ENCODE measurements at places on chromosomes 4 and X.
A peak's percentile ranks its signal among the peaks of the same experiment; 100 is the strongest.

GRCh38 chr4:186854256-186854655, 130.6 kb upstream of the FAT1 start:
- no peak for DNase-seq

DNA sequence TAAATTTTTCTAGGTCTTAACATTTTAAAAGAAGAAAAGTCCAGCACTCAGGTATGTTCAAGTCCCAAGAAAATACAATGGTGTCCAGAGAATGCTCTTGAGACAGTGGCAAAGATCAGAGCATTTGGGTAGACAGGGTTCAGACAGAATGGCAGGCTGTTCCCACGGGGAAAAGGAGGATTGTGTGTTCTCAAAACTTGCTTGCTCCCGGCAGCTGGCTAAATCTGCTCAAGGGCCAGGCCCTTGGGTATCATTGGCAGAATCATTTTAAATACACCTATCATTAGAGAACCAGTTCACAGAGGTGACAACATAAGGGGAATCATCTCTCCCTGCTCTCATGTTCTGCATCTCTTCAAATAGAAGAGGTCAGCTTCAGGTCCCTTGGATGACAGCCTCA, 456.3 kb downstream of the DTHD1 start:
- DNase-seq = no peak

- no peak for DNase-seq
Observed at GRCh38 chr4:64465263-64465662, 56.0 kb upstream of the TECRL start.

DNA sequence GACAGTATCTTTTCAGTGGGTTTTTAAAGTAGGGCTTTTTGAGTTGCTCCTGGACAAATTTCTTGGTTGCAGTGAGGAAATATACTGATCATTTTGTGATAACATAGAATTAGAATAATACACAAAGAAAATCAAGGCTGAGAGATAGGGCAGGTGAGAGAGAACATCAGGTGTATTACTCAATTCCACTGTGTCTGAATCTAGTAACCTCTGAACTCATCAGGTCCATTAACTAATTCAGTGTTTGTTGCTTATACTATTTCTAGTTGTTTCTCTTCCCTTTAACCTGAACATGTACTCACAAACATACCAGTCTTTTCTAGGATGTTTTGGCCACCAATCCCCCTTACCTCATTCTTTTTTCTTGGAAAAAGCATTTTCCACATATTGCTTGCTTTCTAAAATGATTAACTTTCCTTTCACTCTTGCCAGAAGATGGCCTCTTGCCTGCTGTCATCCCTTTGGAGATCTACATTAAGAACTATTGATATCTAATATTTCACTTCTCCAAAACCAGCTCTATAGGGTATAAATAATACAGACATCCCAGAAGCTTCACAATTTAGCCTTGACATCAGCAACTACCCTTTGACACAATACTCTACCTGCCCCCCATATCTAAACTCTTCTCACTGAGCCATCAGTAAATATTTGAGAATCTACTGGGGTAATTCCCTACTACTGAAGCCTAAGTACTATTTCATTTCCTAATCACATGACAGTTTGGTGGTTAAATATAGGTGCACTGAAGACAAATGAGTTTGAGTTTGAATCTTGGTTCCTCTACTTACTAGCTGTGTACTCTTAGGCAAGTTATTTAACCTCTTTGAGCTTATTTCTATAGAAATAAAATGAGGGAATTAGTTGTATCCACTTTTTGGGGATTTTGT, 470.8 kb upstream of the IGFBP7 start:
- DNase-seq = no peak

GRCh38 chr4:78293821-78294301, 236.7 kb downstream of the FRAS1 start:
- no peak for DNase-seq

GRCh38 chrX:132216283-132216682, 3.0 kb downstream of the RAP2C start:
- DNase-seq = no peak

DNA sequence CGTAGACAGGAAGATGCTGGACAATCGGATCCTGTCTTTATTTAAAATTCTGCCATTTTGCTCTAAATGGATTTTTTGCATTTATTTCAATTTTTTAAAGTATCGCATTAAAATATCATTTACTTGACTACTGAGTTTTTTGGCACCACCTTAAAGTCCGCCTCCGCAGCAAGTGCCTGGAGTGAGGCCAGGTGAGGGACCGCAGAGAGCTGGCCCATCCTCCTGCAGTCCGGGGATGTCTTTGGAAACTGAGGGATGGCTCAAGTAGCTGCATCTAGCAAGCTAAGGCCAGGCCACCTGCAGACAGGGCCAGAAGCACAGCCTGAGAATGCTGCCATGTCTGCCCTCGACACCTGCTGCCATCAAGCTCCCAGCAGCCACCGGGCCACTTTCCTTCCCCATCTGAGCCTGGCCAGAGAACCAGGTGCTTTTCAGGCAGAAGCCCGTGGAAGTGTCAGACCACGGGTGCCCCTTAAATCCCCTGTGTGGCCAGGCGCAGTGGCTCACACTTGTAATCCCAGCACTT, 69.6 kb downstream of the ABLIM2 start:
- no peak for DNase-seq

GRCh38 chrX:68868316-68868715, 39.5 kb downstream of the EFNB1 start:
- DNase-seq = no peak

DNA sequence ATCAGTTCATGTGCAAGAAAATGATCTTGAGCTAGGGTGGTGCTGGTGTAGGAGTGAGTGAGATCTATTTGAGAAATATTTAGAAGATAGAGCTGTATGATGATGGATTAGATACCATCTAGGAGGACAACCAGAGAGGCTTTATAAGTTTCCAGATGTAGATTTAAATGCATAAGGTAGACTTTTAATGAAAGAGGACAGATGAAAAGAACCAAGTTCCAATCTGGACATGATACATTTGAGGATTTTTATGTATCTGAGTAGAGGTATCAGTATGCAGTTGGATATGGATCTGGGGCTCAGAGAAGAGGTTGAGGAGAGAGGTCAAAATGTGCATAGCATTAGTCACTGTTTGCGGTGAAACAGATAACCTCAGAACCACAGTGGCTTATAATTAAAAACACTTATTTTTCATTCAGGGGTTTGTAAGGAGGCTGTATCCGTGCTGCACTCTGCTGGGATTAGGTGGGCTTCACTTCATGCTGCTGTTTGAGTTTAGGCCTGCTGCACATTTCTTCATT, 348.7 kb downstream of the BMPR1B start:
- DNase-seq = no peak

GRCh38 chr4:128858879-128859671, 49.6 kb downstream of the JADE1 start:
- DNase-seq = no peak

DNA sequence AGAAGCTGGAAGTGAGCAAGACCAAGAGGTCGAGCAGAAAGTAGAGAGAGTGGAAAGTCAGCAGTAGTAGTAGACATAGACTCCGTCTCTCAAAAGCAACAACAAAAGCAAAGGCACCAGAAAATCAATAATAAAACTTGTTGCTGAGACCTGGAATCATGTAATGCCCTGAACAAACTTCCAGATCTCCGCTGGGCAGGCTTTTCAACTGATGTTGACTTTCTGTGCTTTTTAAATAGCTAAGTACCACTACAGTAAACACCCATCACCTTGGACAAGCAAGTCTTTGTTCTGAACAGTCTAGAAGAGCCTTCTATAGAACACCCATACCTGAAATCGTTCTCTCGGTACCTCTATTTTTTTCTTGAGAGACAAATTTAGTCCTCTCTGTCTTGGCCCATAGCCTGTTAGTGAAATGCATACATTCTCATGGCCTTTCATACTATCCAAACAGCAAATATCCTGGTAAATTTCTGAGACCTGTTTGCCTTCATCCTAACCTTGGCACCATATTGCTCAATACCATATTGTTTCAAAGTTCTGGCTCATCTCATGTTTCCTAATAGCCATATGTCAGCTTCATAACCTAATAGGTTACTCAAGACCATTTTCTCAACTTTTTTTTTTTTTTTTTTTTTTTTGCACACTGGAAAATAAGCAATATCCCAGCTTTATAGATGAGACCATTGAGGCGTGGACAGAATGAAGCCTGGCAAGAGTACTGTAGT, 200.6 kb upstream of the RBPJ start:
- no peak for DNase-seq

DNA sequence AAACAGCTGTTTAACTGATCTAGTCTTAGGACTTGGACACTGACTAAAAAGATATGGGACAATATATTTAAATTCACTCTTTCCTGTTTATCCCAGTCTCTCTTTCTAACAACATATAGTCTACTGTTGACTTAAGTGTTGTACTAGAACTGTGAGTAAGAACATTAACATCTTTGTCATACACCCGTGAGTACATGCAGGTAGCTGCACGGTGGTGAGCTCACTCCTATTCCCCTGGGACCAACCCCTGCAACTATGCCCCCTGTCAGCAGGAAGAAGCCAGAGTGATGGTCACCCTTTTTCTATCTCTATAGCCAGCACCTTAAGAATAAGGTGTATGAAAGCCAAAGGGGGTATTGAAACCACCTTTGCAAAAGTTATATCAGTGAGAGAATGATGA, 17.6 kb downstream of the TBL1X start:
- no peak for DNase-seq

- no peak for DNase-seq
Observed at GRCh38 chrX:19848110-19848509, 39.3 kb downstream of the SH3KBP1 start.

- no peak for DNase-seq
Observed at GRCh38 chr4:55021214-55021613, 104.2 kb downstream of the KDR start.

- DNase-seq = peak; percentile 4
Observed at GRCh38 chr4:185304944-185305690, 90.6 kb downstream of the LRP2BP start.

DNA sequence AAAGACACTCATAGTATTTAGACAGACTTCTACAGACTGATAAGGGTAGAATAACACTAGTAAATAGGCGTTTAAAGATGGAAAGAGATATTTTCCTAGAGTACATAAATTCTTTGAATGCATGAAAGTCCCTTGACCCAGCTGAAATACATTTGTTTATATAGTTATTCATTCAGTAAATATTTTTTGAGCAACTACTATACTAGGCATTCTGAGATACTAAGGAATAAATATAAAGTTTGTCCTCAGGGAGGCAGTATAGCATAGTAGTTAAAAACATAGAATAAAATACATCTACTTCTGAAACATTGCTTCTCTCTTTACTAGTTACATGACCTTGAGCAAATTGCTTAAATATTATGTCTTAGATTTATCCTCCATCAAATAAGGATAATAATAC, 27.4 kb downstream of the HMGN5 start:
- no peak for DNase-seq

- DNase-seq = no peak
Observed at GRCh38 chrX:151386838-151387459, 10.1 kb upstream of the VMA21 start.

GRCh38 chr4:94390804-94391410, 48.3 kb upstream of the HPGDS start:
- no peak for DNase-seq

- no peak for DNase-seq
Observed at GRCh38 chrX:22542641-22543040, 269.9 kb downstream of the CBLL2 start.

GRCh38 chr4:108683479-108683878, 33.1 kb downstream of the OSTC start:
- no peak for DNase-seq

DNA sequence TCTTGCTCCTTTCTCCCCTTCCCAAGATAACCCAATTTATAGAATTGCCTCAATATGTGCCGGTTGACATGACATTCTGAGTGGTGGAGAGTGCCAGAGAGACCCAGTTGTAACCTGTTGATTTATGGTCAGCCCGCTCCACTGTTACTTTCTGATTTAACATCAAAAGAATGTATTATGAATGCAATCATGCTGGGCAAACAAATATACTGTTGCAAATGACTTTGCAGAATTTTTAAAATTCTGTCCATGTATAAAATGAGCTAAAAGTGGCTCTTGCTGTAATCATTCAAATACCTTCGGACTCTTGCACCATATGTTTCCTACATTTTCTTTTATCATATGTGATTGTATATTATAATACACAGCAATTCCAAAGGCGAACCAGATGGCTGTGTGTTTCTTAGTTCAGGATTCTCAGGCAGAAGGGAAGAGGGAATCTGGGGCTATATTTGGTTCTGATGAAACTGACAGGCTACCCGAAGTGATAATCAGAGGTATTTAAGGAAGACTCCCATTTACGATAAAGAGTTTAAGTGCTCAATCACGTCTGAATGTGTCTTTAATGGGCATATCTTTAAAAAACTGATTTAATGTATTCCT, 131.7 kb downstream of the CLCN4 start:
- DNase-seq = no peak

DNA sequence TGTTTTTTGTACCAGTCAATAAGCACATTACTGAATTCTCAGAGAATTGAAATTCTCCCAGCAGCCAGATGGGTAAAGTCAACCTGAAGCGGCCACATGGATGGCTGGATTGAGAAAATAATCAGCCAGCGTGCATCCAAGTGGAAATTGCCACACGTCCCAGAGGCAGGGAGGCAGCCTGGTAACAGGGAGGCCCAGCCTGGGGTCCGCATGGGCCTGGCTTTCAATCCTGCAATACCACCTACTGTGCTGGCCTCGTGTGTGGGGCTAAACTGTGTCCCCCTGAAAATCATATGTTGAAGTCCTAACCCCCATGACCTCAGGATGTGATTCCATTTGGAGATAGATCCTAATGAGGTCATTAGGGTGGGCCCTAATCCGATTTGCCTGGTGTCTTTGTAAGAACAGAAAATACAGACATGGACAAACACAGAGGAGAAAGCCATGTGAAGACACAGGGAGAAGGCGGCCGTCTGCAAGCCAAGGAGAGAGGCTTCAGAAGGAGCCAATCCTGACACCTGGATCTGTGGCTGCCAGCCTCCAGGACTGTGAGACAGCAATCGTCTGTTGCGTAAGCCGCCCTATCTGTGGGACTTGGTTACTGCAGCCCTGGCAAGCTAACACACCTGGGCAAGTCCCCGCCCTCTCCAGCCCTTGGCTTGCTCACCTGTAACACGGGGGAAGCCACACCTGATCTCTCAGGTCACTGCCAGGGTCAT, 90.3 kb downstream of the JAKMIP1 start:
- DNase-seq = no peak

DNA sequence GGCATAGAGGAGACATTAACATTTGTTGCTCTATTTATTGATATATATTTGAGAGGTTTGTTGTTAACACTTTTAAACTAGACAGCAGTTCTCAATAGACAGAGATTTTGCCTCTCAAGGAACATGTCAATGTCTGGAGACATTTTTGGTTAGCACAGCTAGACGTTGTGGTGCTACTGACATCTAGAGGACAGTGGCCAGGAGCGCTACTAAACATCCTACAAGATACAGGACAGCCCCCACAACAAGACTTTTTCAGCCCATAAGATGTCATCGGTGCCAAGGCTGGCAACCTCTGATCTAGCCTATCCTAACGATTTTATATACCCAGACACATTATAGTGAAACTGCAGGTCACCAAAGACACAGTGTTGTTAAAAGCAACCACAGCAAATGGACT, 18.4 kb upstream of the CTSO start:
- DNase-seq = no peak

GRCh38 chr4:184403384-184403781, 71.0 kb downstream of the IRF2 start:
- no peak for DNase-seq

GRCh38 chrX:115408771-115409400, 119.4 kb downstream of the LUZP4 start:
- DNase-seq = no peak

GRCh38 chr4:80412322-80412721, 76.8 kb downstream of the CFAP299 start:
- DNase-seq = no peak

- DNase-seq = no peak
Observed at GRCh38 chr4:169774466-169775445, 17.0 kb upstream of the HPF1 start.

- no peak for DNase-seq
Observed at GRCh38 chr4:5018603-5019002, 655 bp downstream of the CYTL1 start.
